Lung (tissue), 17 donors: ENCODE measurements at places on chromosomes 12 and 14. TPM values are rescaled to one million over a fixed set of nuclear protein-coding genes. Genes with fewer than 3 reads are reported as not detected.

The PTPRB gene
- 71.2 TPM for total RNA-seq

The OR4Q2 gene
- not detected for total RNA-seq

The FSCB gene
- total RNA-seq: 0.80 TPM

The GNB3 gene
- total RNA-seq: 3.3 TPM

The TAC3 gene
- not detected for total RNA-seq

- DNase-seq: no peak
- H3K4me1 ChIP-seq: peaks cover 3% of the 10 kb centered on the region
- no peak overlapping the region for H3K27ac ChIP-seq
- H3K36me3 ChIP-seq: no peaks in the 10 kb centered on the region
- H3K4me3 ChIP-seq: no peak overlapping the region
- H3K27me3 ChIP-seq: no peaks in the 10 kb centered on the region
Measured at GRCh38 chr12:7694556-7695236, 879 bp downstream of the GDF3 start.

GRCh38 chr12:58764100-58764953 is 156.0 kb downstream of the LRIG3 start:
- H3K4me3 ChIP-seq: no peak overlapping the region
- no peak overlapping the region for H3K27ac ChIP-seq
- H3K27me3 ChIP-seq: no peaks in the 10 kb centered on the region
- DNase-seq: no peak

DNA sequence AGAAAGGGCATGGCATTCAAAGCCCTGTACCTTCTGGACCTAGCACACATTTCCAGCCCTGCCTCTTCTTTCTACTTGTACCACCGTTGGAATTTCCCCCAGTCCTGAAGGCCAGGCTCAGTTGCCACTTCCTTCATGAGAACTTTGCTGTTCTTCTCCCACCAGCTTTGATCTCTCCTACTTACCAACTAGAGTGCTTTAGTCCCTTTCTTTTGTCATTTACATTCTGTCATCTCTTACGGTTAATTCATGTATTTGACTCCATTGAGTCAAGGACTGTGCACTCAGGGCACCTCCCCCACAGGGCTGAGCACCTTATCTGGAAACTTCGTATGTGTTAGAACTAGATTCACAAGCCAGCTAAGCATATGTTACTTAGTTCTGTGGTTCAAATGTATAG is 26.3 kb downstream of the BICDL1 start:
- H3K27me3 ChIP-seq: no peaks in the 10 kb centered on the region
- no peaks in the 10 kb centered on the region for H3K4me1 ChIP-seq
- H3K36me3 ChIP-seq: no peaks in the 10 kb centered on the region
- no peak for DNase-seq
- no peak overlapping the region for H3K4me3 ChIP-seq

DNA sequence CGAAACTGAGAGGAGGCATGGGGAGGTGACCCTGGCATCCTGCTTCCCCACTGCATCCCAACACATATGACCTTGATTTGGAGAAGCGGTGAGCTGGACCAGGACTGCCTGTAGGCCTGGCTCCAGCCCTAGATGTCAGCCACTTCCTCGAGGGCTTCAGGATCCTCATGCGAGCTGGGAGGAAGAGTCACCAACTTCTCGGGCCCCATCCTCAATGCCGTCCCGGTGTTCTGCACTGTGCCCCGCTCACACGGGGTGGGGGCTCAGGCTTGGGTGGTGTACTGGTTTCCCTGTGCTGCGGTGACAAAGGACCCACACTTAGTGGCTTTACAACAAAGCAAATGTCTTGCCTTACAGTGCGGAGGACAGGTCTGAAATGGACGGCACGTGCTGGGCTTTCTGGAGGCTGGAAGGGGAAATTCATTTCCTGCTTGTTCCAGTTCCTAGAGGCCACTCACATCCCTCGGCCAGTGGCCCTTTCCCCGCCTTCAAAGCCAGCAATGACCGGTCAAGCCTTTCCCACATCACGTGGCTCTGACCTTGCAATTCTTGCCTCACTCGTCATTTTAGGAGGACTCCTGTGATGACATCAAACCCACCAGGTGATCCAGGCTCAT is 298.1 kb upstream of the RTL1 start:
- DNase-seq: no peak
- no peaks in the 10 kb centered on the region for H3K27me3 ChIP-seq
- no peaks in the 10 kb centered on the region for H3K4me1 ChIP-seq
- no peaks in the 10 kb centered on the region for H3K36me3 ChIP-seq
- H3K4me3 ChIP-seq: no peak overlapping the region
- no peak overlapping the region for H3K27ac ChIP-seq

GRCh38 chr12:25957793-25958427 is 572 bp upstream of the RASSF8 start:
- H3K27me3 ChIP-seq: no peaks in the 10 kb centered on the region
- H3K27ac ChIP-seq: peak overlapping the region; percentile 94

DNA sequence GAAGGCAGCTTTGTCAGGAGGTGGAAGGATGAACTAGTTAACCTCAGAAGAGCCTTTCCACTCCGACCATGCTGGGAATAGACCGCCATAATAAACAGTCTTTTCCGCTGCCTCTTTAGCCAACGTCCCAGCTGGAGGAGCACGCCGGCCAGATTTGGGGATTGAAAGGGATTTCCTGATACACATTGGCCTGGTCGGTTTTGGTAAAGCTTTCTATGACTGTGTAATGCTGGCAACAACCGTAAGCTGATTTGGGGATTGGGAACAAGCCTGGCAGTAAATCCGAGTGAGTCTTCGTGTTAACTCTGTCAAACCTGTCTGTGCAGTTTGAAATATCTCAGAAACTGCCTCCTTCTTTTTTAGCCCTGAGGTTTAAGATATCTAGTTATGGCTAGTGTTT is 87.0 kb downstream of the DAD1 start:
- no peak overlapping the region for H3K27ac ChIP-seq
- H3K36me3 ChIP-seq: no peaks in the 10 kb centered on the region
- no peaks in the 10 kb centered on the region for H3K27me3 ChIP-seq
- no peaks in the 10 kb centered on the region for H3K4me1 ChIP-seq
- DNase-seq: no peak

DNA sequence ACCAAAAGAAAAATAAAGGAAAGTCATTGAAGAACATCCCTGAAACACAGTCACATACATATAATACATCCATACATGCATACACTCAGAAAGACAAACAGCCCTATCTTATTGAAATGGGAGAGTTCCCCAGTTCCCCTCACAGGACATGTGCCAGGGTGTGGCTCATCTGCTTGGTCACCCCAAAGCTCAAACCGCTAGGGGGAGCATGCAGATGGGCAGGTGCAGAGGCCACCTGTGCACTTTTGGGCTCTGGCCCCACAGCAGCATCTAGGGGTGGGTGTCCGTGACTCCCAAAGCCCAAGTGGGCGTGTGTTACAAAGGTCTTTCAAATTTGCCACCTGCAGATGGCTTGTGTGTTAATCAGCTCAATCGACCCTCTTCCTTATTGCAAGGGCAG is 75.2 kb downstream of the CMAS start:
- H3K4me1 ChIP-seq: no peaks in the 10 kb centered on the region
- DNase-seq: no peak
- no peak overlapping the region for H3K4me3 ChIP-seq
- no peaks in the 10 kb centered on the region for H3K36me3 ChIP-seq

- peak; percentile 79 for DNase-seq
- peak overlapping the region; percentile 14 for H3K4me3 ChIP-seq
- peak overlapping the region; percentile 80 for H3K27ac ChIP-seq
- H3K27me3 ChIP-seq: peaks cover 79% of the 10 kb centered on the region
Measured at GRCh38 chr14:36522972-36523715, 3.1 kb upstream of the NKX2-1 start.

- no peak for DNase-seq
- no peak overlapping the region for H3K27ac ChIP-seq
- no peaks in the 10 kb centered on the region for H3K36me3 ChIP-seq
Measured at GRCh38 chr14:85241022-85241855, 288.7 kb upstream of the FLRT2 start.

- no peaks in the 10 kb centered on the region for H3K27me3 ChIP-seq
Measured at GRCh38 chr12:76765598-76765997, 1.7 kb downstream of the ZDHHC17 start.

GRCh38 chr14:71354801-71355200 is 447.5 kb downstream of the PCNX1 start:
- H3K4me3 ChIP-seq: no peak overlapping the region
- peaks cover 16% of the 10 kb centered on the region for H3K4me1 ChIP-seq
- H3K27me3 ChIP-seq: no peaks in the 10 kb centered on the region
- H3K36me3 ChIP-seq: no peaks in the 10 kb centered on the region
- no peak for DNase-seq

DNA sequence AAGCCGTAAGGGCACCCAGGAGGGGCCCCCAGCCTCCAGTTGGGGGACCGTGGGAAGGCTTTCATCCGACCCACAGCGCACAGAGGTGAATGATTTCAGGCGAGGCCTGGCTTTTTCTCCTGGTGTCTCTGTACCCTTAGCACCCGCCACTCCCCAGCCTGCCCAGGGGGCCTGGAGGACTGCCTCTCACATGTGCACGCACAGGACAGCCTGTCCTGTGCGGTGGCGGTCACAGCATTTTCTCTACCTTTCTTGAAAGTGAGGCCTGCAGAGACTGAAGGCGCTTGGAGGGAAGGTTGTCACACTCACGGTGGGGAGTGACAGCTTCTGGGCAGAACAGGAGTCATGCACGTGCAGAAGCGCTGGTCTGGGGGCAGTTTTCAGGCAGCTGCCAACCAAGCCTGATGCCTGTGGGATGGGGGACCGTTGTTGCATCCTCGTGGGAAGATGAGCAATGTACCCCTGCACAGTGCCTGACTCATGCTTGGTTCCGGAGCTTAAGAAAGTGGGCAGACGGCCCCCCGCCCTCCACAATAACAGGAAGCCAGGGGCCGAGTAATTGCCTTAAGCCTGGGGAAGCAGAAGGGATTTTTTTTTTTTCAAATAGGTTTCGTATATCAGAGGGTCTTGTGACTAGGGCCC is 148.1 kb downstream of the TSPAN9 start:
- no peak for DNase-seq
- no peak overlapping the region for H3K4me3 ChIP-seq
- H3K27me3 ChIP-seq: no peaks in the 10 kb centered on the region
- peaks cover 9% of the 10 kb centered on the region for H3K4me1 ChIP-seq
- H3K27ac ChIP-seq: peak overlapping the region; percentile 42

DNA sequence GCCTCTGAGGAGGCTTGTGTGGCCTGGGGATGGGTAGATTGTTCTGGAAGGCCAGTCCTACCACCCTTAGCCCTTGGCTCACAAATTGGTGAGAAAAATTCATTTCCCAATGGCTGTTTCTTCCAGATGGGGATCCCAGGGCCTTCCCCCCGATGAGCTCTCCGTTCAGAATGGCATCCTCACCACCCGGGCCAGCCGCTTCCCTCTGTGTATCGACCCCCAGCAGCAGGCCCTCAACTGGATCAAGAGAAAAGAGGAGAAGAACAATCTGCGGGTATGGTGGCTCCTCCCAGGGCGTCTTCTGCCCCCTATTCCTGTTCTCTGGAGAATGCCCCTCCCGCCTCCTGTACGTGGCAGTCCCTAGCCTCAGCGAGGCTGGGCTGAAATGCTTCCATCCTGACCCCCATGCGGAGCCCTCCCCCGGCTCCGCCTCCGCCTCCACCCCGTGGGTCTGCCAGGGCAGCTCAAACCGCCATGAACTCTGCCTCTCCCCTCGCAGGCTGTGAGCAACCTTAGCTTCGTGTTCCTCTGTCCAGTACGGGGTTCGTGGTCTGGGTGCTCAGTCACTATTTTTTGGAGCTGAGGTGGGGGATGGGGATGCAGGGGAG is 57.8 kb downstream of the CCDC92 start:
- no peaks in the 10 kb centered on the region for H3K27me3 ChIP-seq
- H3K4me1 ChIP-seq: no peaks in the 10 kb centered on the region
- H3K27ac ChIP-seq: no peak overlapping the region
- no peak overlapping the region for H3K4me3 ChIP-seq
